ENCODE measurements at places on chromosomes 3 and 15.

DNA sequence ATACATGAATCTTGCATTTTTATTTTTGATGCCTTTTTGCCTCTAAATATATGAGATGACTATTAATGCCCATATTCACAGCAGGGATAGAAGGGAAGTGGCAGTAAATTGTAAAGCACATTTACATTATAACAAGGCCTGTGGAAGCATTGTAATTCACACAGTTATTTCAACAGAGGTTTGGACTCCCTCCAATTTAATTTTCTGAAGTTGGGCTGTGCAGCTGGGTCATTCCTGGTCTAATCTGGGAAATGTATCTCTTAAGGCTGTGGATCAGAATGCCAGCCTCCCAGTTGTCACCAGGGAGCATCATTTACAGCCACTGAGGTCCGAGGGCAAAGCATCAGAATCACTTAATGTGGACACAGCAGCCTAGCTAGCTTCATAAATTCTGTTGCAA, 434.5 kb downstream of the MFSD1 start:
- DNase-seq = no peak

DNA sequence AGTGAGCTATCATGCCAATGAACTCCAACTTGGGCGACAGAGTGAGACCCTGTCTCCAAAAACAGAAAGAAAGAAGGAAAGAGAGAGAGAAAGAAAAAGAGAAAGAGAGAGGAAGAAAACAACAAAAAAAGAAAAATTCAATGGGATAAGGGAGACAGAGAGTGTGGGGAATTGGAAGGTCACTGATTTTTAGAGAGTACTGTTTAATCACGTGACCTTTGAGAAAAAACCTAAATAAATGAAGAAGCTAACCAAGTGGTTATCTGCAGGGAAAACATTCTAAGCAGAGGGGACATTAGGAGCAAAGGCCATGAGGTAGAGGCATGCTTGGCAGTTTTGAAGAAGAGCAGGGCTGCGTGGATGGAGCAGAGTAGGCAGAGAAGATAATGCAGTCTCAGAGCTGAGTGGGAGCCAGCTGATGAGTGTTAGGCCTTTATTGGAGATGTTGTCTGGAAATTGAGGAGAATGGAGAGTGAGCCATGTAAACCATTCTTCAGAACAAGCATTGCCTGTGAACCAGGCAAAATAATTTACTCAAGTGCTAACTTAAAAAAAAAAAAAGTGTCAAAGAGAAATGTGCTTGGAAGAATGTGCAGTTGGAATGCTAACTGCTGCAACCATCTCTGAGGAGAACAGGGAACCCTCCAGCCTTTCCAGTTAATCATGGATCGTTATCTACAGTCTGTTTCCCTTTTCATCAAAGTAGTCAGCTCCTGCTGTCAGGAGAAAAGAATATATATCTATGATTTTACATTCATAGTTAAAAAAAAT, 377.3 kb upstream of the SEMA6D start:
- DNase-seq = no peak

- DNase-seq = no peak
Measured at GRCh38 chr15:61524545-61524944, 295.4 kb upstream of the RORA start.

DNA sequence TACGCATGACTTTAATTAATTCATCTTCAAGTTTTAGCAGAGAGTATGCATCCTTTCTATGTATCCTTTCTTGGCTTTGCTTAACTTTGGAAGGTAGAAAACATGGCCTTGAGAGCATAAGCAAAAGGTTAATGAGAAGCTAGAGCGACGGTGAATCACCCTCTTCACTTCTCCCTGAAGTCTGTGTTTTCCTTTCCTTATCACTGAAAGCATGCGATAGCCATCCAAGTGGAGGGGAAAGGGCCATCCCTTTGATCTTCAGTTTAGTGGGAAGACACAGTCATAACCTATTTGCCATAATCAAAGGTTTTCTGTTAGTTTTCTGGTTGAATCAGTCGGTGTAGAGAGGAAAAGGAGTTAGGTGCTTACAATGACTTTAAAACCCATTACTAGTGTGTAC, 354.0 kb upstream of the ROBO2 start:
- DNase-seq = no peak

Data from stimulated activated naive CD8-positive, alpha-beta T cell treated with anti-CD3 and anti-CD28 coated beads, Interleukin-15, amount 100 ng/mL, for 72 hours (primary cell).